ENCODE measurements at places on chromosomes 12 and 14.

GRCh38 chr14:106877517-106877916 is 1351.1 kb downstream of the TMEM121 start:
- no peak for DNase-seq

GRCh38 chr14:71751264-71751663 is 181.0 kb upstream of the RGS6 start:
- DNase-seq, result no peak

- no peak for DNase-seq
Measured at GRCh38 chr12:59594943-59595500, 807 bp upstream of the SLC16A7 start.

DNA sequence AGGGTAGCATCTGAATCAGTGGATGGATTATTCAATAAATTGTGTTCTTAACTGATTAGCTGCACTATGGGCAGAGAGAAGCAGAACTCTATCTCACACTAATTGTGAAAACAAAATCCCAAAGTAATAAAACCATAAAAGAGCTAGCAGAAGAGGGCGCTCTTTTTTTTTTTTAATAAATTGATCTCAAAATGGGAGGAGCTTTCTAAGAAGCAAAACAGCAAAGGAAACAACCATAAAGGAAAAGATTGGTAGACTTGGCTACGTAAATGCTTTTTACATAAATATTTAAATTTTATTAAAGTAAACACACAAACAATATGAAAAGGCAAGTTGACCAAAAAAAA is 1.5 kb upstream of the TM7SF3 start:
- DNase-seq, result peak; percentile 82

DNA sequence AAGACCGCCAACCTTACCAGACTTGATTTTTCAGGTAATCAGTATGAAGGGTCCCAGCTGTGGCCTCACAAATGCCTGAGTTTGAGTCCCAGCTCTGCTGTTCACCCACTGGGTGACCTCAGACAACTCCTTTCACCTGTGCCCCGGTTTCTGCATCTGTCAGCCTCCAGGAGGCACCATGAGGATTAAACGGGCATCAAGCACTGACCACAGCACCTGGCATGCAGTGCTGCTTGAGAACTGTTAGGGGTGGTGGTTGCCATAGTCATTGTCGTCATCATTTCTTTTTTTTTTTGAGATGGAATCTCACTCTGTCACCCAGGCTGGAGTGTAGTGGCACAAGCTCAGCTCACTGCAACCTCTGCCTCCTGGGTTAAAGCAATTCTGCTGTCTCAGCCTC is 57.9 kb downstream of the PHETA1 start:
- DNase-seq, result no peak

DNA sequence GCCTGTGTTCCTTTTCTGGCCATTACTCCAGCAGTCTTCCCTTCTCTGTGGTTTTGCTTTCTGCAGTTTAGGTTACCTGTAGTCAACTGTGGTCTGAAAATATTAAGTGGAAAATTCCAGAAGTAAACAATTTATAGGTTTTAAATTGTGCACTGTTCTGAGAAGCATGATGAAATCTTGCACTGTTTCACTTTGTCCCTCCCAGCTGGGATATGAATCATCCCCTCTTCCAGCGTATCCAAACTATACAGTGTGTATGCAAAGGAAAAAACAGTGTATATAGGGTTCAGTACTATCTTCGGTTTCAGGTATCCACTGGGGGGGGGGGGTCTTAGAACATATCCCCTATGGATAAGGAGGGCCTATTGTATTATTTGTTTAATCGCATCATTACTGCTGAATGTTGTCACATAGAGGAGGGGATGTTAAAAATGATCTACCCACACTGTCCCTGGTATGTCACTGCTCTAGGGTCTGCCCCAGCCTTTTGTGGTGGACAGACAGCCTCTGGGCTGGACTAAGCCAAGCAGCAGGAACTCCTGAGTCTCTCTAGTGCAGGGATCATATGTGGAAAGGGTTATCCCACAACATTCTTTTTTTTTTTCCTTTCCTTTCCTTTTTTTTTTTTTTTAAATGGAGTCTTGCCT is 109.1 kb upstream of the MAX start:
- peak; percentile 7 for DNase-seq

GRCh38 chr12:74293689-74294131 is 243.9 kb upstream of the ATXN7L3B start:
- no peak for DNase-seq

DNA sequence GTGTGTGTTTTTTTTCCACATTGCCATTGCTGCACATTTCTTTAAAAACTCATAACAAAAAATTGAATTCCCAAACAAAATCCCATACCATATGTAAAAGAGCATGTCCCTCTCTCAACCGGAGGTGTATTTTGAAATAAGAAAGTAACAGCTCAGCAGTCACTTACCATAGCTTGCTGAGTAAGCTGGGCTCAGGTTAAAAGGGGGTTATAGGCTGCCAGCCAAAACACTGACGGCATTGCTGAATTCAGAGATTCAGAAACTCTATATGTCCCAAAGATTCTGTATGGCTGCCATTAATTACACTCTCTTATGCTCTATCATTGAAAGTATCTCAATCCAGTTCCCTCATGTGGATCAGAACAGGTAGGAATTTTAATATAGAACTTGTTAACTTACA is 276.0 kb downstream of the FOXG1 start:
- DNase-seq, result no peak

DNA sequence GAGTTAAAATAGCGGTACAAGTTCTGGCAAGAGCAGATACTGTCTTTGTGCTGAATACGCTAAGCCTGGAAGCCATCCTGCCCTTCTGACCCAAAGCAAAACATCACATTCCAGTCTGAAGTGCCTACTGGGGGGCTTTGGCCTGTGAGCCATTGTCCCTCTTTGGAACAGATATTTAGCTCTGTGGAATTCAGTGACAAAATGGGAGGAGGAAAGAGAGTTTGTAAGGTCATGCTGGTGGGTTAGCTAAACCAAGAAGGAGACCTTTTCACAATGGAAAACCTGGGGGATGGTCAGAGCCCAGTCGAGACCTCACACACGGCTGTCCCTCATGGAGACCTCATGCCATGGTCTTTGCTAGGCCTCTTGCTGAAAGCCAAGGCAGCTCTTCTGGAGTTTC is 18.5 kb downstream of the EMP1 start:
- DNase-seq, result no peak

GRCh38 chr14:89296281-89296745 is 120.7 kb downstream of the FOXN3 start:
- DNase-seq, result no peak

DNA sequence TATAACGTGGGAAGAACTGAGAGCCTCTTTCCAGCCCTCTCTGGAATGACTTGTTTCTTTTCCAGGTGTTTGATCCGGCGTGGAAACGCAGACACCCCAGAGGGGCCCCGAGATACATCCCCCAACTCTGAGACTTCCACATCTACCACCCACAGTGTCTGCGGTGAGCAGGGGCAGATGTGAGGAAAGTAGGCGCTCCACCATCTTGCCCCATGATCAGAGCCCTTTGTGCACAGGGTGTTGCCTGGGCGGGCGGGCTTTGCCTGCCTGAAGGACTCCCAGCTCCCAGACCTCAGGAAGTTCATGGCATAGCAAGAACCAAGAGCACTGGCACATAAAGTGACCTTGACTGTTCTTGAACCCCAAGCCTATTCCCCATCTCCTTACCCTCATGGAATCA is 2.8 kb downstream of the CARMIL3 start:
- DNase-seq, result no peak

GRCh38 chr14:93978735-93979134 is 2.4 kb upstream of the ASB2 start:
- DNase-seq, result no peak
